ENCODE measurements at places on chromosomes 16 and 17.

GRCh38 chr16:89697161-89697615, 4.3 kb downstream of the SPATA2L start:
- no peak for DNase-seq

- no peak for DNase-seq
Measured at GRCh38 chr16:78513838-78514237, 414.4 kb downstream of the WWOX start.

DNA sequence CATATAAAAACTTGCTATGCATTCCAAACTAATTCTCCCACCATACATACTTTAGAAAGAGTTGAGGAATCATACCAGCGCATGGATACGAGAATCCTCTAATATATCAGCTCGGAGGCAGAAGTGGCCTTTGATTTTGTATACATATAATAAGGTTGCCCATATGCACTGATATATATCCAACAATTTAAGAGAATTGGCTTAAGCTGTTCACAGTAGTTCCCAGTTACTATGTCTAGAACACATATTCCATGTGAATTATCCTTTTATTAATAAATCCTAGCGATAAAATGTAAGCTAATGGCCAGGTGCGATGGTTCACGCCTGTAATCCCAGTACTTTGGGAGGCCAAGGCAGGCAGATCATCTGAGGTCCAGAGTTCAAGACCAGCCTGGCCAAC, 19.3 kb upstream of the ERN1 start:
- DNase-seq: no peak

- no peak for DNase-seq
Measured at GRCh38 chr16:54633943-54634362, 296.7 kb upstream of the IRX5 start.

DNA sequence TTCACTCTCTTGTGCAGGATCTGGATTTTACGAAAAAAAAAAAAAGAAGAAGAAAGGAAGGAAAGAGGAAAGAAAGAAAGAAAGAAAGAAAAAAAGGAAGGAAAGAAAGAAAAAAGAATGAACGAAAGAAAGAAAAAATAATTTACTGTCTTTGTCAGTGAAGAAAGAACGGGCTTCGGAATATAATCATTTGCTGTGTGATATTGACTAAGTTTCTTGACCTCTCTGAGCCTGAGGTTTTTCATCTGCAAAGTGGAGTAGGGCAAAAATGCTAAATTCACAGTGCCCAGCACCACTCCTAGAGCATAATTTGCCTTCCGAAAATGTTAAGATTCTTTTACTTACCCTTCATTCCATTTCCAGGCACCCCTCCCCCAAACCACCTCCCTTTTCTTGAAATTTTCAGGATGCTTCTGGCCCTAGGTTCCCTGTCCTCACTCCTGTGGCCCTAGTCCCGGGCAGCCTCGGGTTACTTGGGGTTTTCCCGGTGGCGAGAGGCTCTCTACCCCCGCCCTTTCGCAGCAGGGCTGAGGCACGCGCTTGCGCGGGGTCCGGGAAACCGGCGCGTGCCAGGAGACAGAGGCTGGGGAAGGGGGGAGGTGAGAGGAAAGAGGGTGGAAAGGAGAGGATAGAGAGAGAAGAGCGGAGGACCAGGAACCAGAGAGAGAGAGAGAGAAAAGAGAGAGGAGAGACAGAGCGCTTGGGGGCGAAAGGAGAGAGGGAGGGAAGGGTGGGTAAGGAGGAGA, at the start of gene CNTNAP1:
CNTNAP1 (plus strand) TSS at position 556 of the 746 bp plus-strand sequence. CDS start 299 bp downstream, outside the sequence.
- DNase-seq: no peak

GRCh38 chr16:19722269-19722952, 4.3 kb downstream of the IQCK start:
- no peak for DNase-seq

- DNase-seq: no peak
Measured at GRCh38 chr17:67833946-67834631, 8.8 kb downstream of the BPTF start.

DNA sequence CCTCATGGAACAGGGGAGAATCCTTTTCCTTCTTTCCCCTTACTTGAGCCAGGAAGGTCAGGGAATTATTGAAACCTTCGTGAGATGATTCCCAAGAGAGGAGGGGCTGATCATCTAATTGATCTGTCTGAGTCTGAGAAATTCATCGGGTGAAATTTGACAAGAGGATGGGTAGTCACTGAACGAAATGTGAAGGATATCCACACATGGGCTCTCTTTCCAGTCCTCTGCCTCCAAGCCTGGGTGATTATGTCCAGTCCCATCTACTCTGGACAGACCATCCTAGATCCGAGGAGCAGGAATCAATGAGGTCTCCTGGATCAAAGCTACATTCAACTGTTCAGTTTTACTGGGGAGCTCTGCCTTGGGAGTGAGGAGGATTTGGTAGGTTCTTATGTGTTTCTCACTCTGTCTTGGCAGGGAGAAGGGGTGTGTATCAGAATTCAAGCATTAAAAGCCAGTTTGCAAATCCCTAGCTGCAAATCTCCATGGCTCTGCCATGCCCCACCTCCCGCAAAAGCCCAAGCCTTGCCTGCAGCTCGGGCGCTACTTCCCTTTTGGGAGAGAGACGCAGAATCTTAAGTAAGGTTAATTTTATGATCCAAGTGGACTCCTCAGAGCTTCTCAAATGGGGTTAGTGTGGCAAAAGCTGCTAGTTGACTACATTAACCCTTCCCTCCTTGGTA, 47.1 kb upstream of the TEKT3 start:
- no peak for DNase-seq

GRCh38 chr16:57735755-57736418, at the start of gene KATNB1:
KATNB1 (plus strand) TSS chr16:57735770; CDS start chr16:57737244, 1,474 bp downstream.
- DNase-seq: no peak

DNA sequence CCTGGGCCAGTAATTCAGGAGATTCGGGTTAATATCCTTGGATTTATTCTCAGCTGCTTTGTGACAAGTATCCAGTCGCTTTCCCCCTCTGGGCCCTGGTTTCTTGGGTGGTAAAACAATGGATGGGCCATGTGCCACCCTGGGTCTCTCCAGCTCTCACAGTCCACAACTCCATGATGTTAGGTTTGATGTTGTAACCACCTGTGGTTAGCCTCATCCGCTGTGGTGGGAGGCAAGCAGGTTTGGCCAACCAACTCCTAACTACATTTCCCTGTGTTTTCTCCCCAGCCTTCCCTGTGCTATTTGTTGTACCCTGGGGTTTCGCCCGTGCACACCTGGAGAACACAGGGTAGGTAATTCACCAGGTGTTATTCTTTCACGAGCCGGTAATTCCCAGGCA, 35.1 kb downstream of the GLP2R start:
- no peak for DNase-seq

Measured in esophagus squamous epithelium (tissue), 5 donors.